ENCODE measurements at places on chromosomes 12 and 14.

DNA sequence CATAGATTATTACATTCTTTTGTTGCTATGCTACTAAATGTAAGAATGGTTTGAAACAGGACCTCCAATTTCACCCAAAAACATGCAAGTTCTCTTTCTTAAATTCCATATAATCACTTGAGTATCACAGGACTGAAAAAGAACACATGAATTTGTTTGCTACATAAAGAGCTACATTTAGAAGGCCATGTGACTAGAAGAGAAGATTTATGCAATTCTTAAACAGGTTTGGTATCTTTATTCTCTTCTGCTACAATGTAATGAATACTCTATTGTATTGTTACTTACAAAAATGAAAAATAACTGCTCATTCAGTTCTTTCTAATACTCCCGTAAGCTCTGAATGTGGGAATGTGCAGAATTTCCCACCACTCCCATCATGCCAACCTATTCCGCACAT lies 9.3 kb downstream of the EPS8 start:
- no peak for DNase-seq

DNA sequence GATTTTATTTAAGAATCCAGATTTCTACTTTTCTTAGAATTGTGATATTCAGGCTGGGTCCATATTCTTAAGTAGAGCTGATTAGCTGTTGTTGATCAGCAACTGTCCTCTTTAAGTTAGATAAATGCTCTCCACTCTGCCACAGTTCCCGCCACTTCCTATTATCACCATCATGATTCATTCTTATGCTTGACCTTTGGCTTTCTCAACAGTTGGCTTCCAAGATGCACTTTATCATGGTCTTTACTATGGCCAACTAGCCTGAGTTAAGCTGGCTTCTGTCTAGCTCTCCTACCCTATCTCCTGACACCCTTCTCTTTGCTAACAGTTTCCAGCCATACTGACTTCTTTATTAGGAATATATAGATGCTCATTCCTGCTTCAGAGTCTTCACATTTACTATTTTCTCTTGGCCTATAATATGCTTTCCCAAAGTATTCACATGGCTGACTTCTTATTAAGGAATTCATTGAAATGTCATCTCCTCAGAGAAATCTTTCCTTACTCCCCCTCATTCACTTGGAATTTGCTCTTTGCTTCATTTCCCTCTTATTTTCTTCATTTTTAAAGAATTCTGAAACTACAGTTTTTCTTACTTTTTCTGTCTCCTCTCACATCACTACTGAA lies 149.0 kb upstream of the IGF1 start:
- DNase-seq: no peak

DNA sequence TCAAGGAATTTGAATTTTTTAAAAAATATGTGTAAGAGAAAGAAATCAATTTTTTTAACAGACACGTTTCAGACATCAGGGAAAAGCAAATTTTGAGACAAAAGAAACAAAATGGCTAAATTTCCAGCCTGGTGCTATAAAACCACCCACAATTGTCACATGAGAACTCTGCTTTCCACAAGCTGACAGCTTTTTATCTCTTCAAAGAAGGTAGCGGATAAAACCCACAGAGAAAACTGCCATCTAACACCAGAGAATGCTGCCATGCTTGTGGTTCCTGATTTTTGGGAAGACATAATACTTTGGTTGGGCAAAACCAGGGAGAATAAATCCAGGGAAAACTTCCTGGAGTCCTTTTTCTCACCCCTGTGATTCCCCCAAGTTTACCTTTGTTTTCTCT lies 10.3 kb upstream of the ITPR2 start:
- no peak for DNase-seq

DNA sequence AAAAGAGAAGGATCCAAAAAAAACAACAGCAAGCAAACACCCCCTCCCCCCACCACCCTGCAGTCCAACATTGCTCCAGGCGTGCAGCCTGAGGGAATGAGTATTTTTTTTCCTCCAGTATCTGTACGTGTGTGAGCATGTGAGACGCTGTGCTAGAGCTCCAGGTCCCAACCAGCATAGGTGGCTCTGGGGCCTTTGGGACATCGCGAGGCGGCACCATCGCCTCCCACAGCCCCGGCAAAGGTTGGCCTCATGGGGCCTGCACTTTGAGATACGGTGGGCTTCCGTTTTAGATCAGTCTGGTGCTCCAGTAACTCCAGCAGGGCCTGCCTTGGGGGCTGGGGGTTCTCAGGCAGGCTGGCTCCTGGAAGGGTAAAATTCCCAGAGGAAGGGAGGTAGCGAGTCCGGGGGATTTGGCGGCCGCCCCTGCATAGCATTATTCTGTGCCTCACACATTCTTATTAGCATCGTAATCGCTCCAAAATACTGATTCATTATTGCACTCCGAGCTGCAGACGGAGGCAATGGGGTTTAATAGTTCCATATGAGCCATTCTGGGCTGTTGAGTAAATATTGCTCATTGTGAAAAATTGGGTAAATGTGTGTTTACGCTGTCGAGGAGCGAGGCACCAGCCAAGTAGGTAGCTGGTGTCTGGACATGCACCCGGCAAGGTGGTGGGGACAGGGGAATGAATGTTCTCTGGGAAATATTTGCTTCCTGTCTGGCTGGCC lies 143.1 kb upstream of the MYL2 start:
- no peak for DNase-seq
